ENCODE measurements at places on chromosomes 1 and 21.
A peak's percentile ranks its signal among the peaks of the same experiment; 100 is the strongest.

- ATAC-seq = no peak
Observed at GRCh38 chr1:207745839-207746767, 5.8 kb upstream of the CD46 start.

- peak; percentile 86 for ATAC-seq
Observed at GRCh38 chr1:236176337-236177336, 34.3 kb downstream of the GPR137B start.

DNA sequence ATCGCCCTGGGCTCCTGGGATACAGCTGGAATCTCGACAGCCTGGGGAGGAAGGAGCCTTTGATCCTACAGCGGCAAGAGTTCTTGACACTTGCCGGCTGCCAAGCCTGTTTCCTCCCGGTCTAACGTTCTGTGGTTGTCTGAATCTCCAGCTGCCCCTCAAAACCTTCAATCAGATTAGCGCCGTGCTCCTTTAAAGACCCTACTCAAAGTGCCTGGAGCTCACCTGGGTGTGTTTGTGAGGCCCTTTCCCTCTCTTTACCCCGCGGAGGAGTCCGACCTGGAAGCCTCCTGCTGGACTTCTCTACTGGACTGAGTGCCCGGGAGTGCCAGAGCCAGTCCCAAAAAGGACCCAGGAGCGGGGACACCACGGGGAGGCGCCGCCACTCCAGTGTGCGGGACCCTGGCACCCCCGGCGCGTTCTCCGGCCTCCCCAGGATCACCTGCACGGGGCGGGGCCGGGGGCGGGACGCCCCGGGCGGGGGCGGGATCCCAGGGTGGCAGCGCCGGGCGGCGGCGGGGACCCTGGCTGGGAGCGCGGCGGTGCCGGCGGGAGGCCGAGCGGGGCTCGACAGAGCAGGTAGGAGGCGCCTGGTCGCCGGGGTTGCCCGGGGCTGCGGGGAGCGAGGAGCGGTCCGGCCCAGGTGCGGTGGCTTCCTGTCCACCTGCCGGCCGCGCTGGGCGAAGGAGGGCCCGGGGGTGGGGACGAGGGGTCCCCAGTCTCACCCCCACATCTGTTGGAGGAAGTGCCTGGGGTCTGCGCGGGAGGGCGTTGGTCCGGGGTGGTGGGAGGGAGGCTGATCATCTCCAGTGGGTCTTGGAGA, at the start of gene NCMAP:
NCMAP (plus strand) TSS at position 497 of the 823 bp plus-strand sequence. CDS start 39,344 bp downstream, outside the sequence.
- peak; percentile 36 for ATAC-seq

DNA sequence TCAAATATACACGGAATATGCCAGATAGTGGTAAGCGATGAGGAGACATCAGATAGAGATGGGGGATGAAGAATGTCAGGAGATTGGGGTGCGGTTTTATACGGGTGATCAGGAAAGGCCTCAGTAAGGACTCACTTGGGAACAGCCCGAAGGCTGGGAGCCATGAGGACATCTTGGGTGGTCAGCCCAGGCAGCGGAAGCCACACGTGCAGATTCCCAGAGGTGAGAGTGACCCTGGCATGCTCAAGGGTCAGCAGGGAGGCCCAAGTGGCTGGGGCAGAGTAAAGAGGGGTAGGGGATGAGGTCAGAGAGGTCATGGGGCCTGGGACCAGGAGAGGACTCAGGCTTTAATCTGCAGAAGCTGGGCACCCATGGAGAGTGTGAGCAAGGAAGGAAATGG, 106.6 kb downstream of the MATN1 start:
- ATAC-seq = no peak

- ATAC-seq = no peak
Observed at GRCh38 chr1:77030401-77031105, 163.3 kb downstream of the ST6GALNAC5 start.

- ATAC-seq = no peak
Observed at GRCh38 chr1:97943354-97943753, 22.5 kb upstream of the DPYD start.

DNA sequence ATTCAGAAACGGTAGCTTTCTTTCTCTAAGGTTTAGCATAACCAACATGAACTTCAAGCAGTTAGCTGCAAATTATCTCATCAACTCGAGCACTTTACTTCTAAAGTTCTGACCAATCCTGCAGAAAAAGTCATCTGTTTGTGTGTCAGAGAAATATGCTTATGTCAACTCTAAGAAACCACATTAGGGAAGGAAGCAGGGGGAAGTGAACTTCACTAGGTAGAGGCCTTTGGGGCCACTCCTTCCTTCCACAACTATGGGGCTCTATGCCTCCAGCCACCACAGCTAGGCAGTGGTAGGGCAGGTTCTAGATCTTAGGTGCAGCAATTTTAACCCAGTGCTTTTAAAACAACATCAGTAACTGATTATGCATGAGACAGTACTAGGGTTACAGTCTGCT, 375.9 kb downstream of the DSCAM start:
- no peak for ATAC-seq

DNA sequence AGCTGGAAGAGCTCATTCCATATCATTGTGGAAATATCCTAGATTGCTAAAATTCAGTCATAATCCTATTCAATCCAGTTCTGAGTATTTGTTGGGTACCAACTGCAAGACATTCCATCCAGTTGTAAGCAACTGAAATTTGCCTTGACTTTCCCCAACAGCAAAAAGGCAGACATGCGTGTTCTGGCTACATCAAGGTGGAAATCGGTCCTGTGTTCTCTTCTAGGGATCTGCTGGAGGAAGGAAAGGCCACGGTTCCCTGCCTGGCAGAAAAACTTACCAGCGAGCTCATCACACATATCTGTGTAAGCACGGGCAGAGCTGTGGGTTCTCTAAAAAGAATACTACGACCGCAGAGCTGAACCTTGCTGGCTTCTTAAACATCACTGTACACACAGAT, 17.5 kb downstream of the MX1 start:
- no peak for ATAC-seq

- ATAC-seq = no peak
Observed at GRCh38 chr21:45819478-45820170, 161.9 kb upstream of the COL6A1 start.

GRCh38 chr1:233357595-233358397, 30.3 kb downstream of the MAP3K21 start:
- ATAC-seq = peak; percentile 76

DNA sequence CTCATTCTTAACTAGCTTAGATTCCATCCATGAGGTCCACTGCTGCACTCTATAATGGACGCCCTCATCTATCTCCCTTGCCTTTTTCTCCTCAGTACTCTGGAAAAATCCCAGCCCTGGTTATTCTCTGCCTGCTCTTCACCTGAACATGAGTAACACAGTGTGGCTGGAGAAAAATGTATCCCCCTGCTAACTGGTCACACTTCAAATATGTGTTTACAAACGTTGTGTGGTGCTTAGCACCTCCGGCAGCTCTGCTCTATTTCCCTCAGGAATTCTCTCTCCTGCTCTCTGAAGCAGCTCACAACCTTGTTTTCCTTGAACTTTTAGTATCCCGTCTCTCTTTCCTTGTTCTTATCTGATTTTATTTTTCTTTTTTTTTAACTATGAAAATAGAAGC, 4.1 kb downstream of the SCCPDH start:
- ATAC-seq = no peak

DNA sequence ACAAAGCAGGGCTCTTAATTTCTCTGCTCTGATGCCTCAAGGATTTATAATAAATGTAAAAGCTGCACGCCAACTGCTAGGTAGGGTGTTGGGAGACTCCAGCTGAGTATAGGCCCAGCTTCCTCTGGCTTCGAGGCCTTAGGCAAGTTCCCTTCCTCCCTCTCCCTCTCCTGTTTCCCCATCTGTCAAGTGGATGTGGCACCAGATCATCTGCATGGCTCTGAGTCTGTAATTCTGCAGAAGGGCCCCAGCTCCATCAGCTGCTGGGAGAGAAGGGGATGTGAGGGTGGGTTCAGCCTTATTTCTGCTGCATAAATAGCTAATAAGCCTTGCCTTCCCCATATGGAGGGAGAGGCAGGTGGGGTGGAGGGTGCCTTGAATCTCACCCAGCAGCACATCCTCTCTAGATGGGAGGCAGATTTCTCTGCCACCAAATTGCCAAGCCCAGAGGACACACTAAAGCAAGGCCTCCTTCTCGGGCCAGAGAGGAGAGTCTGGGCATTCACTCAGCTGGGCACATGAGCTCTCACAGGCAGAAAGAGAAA, 3.8 kb downstream of the TRIM62 start:
- ATAC-seq = no peak

DNA sequence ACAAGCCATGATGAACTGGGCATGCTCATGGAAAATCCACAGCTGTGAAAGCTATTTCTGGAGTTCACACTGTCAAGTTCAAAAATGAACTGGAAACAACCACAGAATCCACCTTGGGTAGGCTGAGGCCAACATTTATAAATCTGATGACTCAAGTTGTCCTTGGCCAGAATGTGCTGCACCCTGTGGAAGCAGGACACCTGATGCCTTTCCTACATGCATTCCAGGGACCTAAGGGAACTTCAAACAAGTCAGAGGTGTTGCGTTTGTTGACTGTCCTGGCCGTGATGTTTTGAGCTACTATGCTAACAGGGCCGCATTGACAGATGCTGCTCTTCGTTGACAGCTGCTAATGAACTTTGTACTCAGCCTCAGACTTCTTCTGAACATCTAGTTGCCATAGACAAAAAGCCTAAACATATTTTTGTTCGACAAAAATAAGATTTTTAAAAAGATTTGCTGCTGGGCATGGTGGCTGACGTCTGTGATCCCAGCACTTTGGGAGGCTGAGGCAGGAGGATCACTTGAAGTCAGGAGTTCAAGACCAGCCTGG, 127.9 kb upstream of the SLC45A1 start:
- no peak for ATAC-seq

DNA sequence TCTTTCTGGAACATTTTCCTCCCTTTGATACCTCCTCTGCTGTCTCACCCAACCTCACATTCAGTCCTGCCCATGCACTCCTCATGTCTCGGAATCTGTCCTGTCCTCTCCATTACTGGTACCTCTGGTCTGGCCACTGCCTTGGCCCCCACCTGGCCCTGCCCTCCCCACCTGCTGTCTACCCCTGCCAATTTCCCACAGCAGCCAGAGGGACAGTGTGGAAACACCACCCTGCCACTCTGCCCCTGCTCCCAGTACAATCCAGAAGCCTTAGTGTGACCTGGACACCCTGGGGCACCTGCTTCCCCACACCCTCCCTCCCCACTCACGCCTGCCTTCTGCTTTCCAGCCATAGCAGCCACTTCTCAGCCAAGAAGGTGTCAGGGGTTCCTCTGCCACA, 534.4 kb downstream of the MATN1 start:
- no peak for ATAC-seq

DNA sequence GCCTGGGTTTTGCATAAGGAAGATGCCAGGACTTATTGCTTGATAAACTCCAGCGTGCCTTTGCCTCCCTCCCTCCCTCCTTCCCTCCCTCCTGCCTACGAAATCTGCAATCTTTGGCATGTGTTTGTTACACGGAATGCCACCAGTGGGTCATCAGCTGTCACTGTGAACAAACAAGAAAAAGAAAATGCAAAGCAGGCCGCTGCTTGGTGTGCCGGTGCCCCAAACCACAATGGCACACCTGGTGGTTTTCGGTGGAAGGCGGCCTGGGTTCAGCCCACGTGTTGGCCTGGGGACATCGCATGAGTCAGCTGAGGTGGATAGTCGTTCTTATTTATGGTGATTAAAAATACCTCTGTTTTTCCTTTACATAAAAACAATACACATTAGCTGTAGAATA, 16.3 kb upstream of the IFNLR1 start:
- ATAC-seq = no peak

GRCh38 chr1:236120721-236121153, 21.6 kb upstream of the GPR137B start:
- no peak for ATAC-seq

- ATAC-seq = no peak
Observed at GRCh38 chr1:33986390-33987095, 122.7 kb downstream of the HMGB4 start.

DNA sequence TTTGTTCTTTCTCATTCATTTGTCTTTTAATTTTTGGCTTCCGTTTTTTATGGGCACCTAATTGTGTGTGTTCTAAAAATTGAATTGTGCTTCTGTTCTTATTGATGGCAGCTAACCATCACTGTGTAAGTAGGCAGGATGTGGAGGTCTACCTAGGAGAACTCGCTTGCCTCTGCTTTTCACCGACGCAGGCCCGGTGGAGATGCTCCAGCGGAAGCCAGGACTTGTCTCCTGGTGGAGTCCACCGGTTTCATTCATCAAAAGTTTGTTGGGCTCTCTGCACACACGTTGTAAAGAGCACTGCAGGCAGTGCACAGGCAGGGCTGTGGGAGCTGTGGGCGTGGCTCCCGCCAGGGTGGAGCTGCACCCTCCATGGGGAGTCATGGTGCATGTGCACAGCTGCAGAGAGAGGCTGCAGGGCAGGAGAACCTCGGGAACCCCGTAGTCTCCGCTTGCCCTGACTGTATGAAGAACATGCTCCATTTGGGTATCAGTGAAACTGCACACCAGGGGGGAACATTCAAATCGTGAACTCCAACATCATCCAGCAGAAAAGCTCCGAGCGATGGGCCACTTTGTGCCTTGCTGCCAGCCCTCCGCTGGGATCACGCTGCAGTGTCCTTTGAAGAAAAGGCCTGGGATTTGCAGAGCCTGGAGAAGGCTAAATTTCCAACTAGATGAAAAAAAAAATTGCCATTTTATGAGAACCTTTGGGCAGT, 6.0 kb upstream of the C1orf174 start:
- ATAC-seq = no peak

Data from motor neuron (in vitro differentiated cells).